ENCODE measurements at places on chromosomes 5 and 9.
A peak's percentile ranks its signal among the peaks of the same experiment; 100 is the strongest.

- peak; percentile 54 for DNase-seq
Observed at GRCh38 chr9:98215821-98216220, 23.4 kb upstream of the CORO2A start.

- DNase-seq = no peak
Observed at GRCh38 chr9:11946531-11946930, 746.7 kb upstream of the TYRP1 start.

DNA sequence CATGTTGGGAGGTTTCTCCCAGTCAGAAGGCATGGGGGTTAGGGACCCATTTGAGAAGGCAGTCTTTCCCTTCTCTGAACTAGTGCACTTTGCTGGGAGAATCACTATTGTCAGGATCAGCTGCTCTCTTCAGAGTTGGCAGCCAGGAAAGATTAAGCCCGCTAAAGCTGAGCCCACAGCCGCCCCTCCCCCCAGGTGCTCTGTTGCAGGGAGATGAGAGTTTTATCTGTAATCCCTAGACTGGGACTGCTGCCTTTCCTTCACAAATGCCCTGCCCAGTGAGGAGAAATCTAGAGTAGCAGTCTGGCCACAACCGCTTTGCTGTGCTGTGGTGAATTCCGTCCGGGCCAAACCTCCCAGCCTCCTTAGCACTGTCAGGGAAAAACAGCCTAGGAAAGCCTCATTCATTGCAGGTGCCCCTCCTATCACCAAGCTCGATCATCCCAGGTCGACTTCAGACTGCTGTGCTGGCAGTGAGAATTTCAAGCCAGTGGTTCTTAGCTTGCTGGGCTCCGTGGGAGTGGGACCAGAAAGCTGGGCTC lies 69.8 kb downstream of the CNTLN start:
- no peak for DNase-seq

- DNase-seq = no peak
Observed at GRCh38 chr9:134324359-134325095, 1.7 kb upstream of the RXRA start.

DNA sequence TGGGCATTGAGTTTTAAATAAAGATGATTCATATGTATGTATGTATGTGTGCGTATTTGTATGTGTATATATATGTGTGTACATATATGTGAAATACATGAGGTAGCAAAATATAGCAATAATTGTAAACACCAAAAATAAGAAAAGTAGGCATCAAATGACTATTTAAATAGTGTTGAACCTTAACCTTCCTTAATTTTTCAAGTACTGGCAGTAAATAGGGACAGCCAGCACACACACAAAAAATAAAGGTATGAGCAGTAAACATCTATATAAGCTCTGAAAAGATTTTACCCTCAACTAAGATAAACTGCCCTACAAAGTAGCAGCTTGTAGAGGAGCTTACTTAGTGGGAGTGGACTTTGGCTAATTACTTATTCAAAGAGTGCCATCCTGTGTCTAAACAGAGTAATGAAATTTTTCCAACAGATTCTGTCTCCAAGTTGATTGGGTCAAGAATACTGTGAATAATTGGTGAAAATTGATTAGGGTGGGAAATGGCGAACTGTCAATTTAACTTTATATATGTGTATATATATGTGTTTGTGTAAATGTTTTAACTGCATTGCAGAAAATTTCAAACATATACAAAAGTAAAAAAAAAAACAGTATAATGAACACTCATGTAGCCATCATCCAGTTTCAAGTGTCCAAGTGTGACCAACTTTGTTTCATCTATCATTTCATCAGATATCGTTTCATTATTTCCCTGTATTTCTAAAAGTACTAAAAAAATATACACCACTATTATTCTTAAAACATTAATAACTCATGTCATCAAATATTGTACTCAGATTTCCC lies 2.0 kb upstream of the ADAMTS6 start:
- DNase-seq = no peak

GRCh38 chr9:119588874-119589744 lies 219.9 kb upstream of the BRINP1 start:
- DNase-seq = no peak

DNA sequence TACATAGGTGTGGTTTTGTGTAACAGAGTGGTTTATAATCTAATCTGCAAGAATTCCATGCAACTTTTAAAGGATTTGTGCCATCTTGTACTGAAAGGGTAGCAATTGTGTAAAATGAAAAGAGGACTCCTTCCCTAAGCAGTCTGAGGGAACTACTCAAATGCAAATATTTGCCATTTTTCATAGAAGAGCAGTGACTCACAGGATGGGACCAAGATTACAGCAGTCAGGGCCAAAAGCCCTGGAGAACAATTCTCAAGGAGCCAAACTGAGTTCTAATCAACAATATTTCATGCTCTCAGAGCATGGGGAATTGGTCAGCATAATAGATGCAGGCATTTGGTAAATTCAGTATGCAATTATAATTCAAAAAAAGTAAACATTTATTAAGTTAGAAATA lies 495.8 kb downstream of the CHSY3 start:
- no peak for DNase-seq

- DNase-seq = no peak
Observed at GRCh38 chr5:53568871-53569270, 8.4 kb downstream of the NDUFS4 start.

DNA sequence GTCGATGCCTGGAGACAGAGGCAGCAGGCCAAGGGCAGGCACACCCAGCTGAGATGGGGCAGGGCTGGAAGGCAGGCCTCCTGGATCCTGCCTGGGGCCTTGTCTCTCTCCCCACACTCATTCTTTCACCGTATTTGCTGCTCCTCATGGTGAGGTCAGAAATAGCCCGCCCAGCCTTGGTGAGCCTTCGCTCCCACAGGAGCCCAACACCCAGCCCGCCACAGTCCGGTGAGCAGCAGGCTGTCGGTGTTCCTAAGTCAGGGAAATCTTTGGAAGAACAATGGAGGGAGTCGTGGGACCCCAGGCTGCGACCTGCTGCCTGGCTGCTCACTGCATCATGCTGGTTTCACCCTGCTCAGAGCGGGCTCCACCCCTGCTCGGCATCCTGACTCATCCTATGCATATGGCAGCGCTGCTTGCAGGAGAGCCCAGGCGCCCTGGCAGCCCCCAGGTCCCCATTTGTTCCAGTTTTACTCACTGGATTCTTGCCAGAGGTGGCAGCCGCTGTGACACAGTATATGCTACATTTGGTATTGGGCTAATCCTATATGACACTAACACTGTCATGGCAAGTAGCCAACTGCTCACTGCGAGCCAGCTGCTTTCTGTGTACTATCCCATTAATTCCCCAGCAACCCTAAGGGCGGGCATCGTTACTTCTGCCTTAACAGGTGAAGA lies 53.2 kb upstream of the NCS1 start:
- no peak for DNase-seq

GRCh38 chr9:89005323-89005722 lies 14.1 kb downstream of the S1PR3 start:
- DNase-seq = no peak

DNA sequence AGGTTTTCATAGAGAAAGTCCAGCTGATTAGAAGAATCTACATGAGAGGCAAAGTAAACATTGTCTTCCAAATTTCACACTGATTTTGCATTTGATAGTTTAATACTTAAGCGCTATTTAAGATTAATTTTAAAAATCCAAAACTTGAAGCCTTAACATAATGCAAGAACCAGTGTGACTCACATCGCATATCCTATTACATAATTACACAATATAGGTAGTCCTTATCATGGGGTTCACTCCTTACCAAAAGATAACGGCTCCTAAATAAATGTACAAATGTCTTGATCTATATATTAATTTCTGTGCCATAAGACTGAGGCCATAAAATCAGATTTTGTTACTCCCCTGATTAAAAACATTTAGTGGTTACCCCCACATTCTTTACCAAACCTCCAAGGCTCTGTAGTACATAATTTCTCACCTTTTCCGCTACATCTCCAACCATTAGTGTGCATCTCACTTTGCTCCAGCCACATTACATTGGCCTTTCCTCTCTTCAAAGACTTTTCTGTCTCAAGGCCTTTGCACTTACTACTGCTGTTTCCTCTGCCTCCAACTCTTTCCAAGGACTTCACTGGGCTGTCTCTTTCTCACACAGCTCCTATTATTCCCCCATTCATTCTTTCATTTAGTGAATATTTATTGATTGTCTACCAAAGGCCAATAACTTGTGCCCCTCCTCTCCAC lies 1.0 kb downstream of the RIOK2 start:
- DNase-seq = no peak

DNA sequence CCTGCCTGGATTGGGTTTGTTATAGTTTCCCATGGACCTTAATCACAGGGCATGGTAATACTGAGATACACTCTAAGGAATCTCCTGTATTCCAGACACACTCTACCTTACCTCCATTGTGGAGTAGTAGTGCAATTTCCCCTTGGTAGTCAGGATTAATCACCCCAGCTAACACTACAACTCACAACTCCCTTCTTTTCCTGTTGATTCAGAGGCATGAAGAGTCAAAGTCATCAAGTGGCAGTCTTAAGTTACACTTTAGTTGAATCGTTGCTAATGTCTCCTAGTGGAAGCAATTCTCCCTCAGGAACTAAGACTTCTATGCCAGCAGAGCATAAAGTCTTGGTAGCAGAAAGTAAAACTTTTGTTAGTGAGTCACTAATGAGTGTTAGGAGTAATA lies 122.7 kb upstream of the APC start:
- DNase-seq = no peak
